Naive thymus-derived CD8-positive, alpha-beta T cell (primary cell): ENCODE measurements at places on chromosomes 1 and 21. TPM values are rescaled to one million over a fixed set of nuclear protein-coding genes. Genes with fewer than 3 reads are reported as not detected.

Gene GPR161
- total RNA-seq, result not detected

DNA sequence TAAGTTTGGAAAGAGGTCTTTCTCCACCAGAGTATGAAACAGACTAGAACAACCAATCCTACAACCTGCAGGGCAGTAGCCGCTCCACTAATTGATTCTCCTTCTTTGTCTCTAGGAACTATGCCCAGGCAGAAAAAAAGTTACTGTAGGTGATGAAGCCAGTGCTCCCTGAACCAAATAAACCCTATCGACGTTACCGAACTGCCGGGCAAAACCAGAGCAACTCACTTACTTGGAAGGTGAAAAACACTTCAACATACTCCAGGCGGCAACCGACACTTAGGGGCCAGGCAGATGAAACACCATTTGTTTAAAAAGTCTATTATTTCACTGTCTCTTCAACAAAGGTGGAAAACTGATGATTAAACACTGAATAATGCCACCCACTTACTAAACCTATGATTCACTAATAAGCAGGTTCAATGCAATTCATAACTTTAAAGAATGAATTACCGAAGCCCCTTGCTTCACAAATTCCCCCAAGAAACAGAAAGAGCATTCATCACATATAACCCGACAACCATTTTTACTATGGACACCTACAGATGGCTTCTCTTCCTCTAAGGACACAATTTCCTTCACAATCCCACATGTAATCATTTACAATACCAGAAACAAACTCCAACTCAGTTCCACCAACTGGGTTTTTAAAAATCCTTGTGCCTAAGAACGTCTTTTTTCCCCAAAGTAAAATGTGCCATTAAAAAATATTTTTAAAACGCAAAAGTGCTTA, 1.6 kb downstream of the NRIP1 start:
- no peaks in the 10 kb centered on the region for H3K27me3 ChIP-seq
- DNase-seq, result no peak
- H3K4me3 ChIP-seq, result peak overlapping the region; percentile 83
- no peaks in the 10 kb centered on the region for H3K36me3 ChIP-seq
- H3K27ac ChIP-seq, result peak overlapping the region; percentile 91

Gene HSD3B1
- total RNA-seq, result not detected

Gene OR2T11
- total RNA-seq, result not detected

DNA sequence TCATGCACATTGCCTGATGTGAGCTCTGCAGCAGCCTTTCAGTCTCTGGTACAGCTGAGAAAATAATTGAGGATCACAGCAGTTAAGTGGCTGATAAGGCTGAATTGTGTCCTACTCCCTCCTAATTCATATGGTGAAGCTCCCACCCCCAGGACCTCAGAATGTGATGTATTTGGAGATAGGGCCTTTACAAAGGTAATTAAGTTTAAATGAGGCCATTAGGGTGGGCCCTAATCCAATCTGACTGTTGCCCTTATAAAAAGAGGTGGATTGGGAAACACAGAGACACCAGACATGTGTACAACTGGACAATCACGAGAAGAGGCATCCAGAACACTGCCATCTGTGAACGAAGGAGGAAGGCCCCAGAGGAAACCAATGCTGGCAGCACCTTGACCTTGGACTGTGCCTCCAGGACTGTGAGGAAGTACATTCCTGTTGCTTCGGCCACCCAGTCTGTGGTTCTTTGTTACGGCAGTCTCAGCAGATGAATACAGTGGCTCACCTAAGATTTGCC, 148.1 kb downstream of the TRABD2B start:
- DNase-seq, result no peak
- no peaks in the 10 kb centered on the region for H3K27me3 ChIP-seq
- H3K36me3 ChIP-seq, result no peaks in the 10 kb centered on the region
- no peaks in the 10 kb centered on the region for H3K4me1 ChIP-seq
- H3K4me3 ChIP-seq, result no peak overlapping the region
